Stimulated activated CD8-positive, alpha-beta memory T cell treated with anti-CD3 and anti-CD28 coated beads, Interleukin-2, amount 100 ng/mL, for 1 hour (primary cell): ENCODE measurements at places on chromosomes 11 and 22.

DNA sequence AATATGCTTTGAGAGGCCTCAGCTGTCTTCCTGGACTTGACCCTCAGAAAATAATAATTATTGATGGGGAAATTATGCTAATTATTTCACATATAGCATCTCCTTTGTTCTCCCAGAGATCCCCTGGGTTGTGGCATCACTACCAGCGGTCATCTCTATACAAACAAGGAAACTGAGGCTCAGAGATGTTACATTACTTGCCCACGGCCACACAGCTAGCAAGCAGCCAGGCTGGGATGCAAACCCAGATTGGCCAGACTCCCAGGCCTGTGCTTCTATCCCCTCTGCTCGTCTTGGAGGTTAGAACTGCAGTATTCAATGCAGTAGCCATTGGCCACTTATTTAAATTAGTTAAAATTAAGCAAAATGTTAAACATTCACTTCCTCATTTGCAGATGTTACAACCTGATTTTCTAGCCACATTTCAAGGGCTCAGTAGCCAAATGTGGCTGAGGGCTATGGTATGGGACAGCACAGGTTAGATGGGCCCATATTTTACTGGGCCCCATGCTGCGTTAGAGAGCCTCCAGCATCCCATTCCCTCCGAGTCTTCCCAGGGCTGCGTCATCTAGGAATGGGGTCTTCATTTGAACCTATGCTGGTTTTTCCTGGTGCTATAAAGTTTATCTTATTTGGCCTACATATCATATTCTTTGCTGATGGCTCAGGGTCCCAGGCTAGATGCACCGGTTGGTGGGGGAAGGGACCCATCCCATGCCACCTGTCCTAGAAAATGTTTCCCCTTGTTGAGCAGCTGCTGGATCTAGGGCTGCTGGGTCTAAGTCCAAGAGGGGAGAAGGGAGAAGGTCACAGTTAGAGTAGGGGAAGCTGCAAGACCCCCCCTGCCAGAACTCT lies 2.2 kb downstream of the SLC35C1 start:
- DNase-seq = no peak

- DNase-seq = no peak
Observed at GRCh38 chr11:13091373-13091772, 82.3 kb downstream of the RASSF10 start.

DNA sequence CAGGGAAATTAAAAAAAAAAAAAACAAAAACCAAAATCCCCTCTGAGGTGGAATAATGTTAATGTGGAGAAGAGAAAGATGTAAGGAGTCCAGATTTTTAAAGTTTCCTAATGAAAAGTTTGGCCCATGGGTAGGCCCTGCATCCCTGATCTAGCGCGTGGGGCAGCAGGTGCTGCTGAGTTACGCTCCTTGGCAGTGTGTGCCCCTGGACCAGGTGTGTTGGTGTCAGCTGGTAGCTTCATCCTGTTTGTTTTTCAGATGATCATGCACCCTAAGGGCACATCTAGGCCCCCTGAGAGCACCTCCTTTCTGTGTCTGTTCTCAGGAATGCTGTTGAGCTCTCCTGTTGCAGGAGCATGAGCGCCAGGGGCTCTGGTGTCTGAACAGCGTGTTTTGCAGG lies 6.7 kb downstream of the DGCR8 start:
- no peak for DNase-seq

GRCh38 chr11:72760539-72761405 lies 8.6 kb upstream of the ARAP1 start:
- no peak for DNase-seq

DNA sequence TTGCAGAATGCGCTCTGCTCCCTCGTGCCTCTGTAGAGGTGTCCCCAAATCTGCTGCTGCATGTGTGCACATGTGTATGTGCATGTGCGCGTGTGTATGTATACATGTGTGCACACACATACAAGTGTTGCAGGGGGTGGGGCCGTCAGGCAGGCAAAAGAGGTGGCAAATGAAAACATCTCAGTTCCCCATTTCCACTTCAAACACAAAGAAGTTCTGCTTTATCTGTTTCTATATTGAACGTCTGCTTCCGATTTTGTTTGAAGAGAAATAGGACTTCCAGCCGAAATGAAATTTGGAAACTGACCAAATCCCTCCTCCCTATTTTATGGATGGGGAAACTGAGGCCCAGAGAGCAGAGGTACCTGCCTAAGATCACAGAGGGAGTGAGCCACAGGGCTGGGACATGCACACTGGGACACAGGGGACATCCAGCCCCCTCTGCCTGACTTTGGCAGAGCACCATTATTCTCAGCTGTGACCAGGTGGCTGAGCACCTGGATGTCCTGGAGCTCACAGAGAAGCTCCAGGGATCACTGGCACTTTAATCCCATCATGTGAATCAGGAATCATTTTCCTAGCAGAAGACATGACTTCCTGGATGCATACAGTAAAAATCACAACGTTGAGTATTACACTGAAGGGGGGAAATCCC lies 41.2 kb upstream of the ALX4 start:
- no peak for DNase-seq

GRCh38 chr11:125140233-125140632 lies 24.3 kb upstream of the PKNOX2 start:
- DNase-seq = no peak

DNA sequence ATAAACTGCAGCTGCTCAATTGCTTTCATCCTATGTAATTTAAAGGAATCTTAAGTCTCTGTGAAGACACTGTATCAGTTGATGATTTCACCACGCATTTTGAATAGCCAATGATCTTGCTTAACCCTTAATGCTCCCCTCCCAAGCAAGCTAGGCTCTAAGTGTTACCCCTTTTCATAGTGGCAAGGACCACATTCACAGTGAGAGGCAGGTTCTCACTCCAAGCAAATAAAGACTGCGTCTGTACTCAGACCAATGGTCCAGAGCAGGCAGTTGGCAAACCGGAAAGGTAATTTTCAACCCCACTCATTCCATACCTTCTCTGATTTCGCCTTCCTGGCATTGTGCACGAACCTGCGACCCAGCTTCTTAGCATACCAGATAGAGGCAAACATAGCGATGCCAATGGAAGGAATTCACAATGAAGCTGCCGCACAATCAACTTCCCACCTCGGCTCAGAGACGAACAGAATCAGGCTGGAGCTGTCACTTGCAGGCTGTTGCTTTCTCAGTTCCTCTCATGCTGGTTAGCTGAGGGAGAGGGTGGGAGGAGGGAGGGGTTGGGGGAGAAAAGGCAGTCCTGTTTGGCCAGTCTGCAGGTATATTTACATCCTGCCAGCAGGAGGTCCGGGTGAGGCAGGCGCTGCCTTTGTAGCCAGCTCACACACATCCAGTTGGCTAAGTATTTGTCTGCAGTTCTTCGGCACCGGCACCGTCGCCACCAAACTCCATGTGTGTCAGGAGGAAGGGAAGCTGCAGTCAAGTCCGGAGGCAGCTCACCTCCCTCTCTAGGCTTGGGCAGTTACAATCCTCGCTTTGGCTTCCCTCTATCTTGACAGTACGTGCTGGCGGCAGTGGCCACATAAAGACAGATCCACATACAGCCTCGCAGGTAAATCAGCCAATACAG lies 1151.2 kb upstream of the CCDC90B start:
- no peak for DNase-seq

DNA sequence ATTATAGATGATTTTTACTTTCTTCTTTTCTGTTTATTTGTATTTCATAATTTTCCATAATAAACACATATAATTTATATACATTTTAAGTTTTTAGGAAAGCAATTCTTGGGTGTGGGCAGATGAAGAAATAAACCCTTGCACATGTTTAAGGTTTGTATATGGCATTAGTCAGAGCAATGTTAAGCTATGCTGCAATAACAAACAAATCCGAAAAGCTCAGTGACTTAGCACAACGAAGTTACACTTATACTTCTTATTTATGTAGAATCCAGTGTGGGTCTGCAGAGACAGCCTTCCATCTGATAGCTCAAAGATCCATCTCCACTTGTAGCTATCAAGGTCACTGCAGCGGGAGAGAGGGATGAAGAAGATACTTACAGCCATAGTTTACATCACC lies 68.5 kb upstream of the BARX2 start:
- no peak for DNase-seq

DNA sequence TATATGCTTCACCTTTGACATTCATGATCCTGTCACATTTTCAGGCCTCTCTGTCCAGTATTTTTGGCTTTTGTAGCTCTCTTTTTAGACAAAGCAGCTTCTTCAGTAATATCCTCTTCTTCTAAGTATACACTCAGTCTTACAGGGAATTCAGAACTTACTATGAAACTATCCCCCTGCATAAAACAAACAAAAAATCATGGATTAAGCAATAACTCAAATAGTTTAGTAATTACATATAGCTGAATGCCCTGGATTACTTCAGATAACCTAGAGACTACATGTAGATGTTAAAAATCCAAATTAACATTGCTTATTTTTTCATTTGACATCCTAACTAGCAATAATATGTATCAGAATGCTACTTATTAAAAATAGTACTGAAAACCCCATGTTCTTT lies 5.2 kb downstream of the TAF1D start:
- no peak for DNase-seq

DNA sequence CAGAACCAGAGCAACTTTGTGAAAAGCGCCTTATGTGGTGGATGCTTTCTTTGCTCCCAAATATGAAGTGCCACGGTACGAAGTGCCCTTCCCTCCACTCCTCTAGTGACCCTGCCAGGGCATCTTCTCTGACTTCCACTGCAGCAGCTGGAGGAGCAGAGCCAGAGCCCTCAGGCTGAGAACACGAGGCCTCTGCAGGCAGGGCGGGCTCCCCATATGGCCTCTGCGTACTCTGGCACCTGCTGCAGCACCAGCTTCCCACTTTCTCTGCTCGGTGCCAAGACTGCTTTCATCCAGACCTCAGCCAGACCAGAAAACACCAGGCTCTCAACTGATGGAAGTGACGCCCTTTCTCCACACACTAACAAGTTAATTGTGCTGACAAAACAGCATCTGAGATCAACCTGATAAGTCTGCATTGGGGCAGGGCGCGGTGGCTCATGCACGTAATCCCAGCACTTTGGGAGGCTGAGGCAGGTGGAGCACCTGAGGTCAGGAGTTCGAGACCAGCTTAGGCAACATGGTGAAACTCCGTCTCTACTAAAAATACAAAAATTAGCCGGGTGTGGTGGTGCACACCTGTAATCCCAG lies 12.8 kb downstream of the UFD1 start:
- DNase-seq = no peak

DNA sequence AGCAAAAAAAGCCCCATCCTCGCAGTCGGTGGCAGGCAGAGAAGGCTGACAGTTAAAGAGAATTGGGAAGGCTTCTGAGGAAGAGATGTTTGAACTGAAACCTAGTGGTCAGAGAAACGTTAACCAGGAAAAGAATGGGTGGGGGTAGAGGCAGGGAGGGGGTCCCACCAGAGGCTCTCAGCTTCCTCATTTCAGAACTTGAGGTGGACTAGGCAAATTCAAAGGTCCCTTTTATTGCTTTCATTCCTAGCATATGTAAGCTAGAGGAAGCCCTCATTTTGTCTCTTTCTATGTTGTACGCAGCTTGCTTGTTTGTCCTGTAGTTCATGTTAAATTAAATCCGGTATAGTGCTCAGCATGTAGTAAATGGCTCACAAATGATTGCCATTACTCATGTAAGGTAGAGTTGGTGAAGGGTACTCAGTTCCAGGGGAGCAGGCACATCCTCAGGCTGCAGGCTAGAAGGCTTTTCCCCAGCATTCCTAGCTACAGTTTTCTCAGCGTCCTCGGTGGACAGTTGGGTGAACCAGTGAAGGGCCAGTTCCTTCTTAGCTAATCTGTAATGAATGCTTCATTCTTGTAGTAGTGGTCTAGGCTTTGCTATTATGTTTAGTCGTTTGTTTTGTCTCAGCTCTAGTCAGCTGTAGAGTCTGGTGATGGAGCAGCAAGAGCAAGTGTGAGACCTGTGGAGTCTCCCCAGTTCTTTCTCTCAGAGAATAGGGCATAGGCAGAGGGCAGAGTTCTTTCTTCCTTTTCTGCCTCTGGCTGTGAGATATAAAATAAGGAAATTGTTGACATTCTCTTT lies 58.6 kb downstream of the UVRAG start:
- no peak for DNase-seq

GRCh38 chr11:10410844-10411200 lies 44.2 kb upstream of the AMPD3 start:
- DNase-seq = no peak

DNA sequence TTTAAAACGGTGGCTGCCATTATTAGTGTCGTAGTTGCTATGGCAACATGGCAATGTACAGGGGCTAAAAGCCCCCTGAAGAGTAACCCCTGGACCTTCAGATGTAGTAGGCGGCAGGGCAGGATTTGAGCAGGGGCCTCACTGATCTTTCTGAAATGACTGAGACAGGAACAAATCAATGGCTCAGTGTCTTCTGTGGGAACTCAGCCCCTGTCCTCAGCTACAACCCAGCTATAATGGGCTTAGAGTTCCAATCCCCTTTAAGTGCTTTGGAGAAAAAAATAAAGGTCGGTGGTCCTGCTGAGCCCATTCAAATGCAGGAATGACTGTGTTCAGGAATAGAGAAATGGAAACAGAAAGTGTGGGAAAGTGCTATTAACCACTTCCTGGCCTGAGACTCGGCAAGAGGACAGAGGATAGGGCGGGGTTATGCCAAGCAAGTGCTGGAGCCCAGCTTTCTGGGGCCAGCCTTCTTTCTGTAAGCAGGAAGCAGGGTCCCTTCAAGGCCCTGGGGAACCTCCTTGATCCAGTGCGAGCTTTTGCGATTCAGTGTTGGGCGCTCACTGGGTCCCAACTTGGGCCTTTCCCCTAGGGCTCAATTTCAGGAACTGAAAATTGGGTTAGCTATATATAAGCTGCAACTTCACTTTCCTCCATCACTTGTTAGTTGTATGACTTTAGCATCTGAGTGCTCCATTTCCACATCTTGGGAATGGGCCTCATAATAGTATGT lies 6.1 kb upstream of the CD82 start:
- DNase-seq = no peak

GRCh38 chr22:44146088-44146861 lies 34.5 kb upstream of the PARVG start:
- no peak for DNase-seq

DNA sequence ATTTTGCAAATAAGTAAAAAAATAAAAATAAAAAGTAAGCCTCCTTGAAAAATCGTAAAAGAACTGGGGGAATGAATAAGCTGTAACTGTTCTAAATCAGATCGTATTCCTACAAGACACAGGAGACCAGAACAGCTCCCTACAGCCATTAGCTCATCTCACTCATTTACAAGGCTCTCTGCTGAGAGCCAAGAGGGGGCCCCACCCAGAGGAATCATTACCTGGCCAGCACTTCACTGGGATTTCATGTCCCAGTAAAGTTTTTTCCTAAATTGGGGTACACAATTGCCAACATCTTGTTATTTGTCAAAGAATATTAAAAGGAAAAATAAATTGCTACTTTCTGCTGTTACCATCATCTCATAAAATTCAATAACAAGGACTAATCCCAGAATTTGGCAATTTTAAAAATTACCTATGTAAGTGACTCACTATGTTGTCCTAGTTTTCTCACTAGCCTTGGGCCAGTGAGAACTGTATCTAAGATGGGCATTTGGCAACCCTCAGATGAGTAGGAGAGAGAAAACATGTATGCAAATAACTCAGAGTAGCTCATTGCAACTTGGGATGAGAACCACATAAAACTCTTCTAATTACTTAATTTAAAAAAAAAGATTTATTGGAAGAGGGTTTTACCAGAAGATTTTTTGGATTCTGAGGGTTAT lies 18.4 kb upstream of the SMTN start:
- DNase-seq = no peak
